Right hindlimb (tissue), 1 donor: ENCODE measurements at places on chromosomes 2 and 18.

- DNase-seq = no peak
These were observed 128.8 kb downstream of the ATL2 start for GRCh38 chr2:38248255-38248654.

DNA sequence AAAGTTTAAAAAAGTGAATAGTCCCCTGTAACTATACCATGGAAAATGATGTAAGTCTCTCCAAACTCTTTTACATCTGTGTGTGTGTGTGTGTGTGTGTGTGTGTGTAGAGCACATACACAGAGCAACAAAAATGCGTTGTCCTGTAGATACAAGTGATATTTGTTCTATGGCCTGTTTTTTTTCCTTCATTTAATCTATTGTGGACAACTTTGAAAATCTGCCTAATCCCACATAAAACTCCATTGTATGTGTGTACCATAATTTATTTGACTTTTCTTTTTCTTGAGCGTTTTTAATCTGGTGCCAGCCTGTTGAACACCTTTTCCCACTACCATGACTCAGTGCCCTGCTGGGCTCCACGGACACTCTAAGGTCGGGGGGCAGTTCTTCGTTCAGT is 52.3 kb upstream of the ELOA2 start:
- no peak for DNase-seq

GRCh38 chr2:105166688-105167087 is 74.9 kb upstream of the GPR45 start:
- no peak for DNase-seq

- no peak for DNase-seq
These were observed 57.8 kb downstream of the AFTPH start for GRCh38 chr2:64581777-64582539.

- DNase-seq = no peak
These were observed 87.2 kb downstream of the BCL11A start for GRCh38 chr2:60466161-60466702.
